ENCODE measurements at places on chromosomes 11 and 22.

- peak; percentile 15 for DNase-seq
Observed at GRCh38 chr11:116993599-116993998, 104.6 kb downstream of the SIK3 start.

GRCh38 chr11:76048763-76049162, 157.5 kb downstream of the WNT11 start:
- no peak for DNase-seq

GRCh38 chr11:98423933-98424332, 596.8 kb upstream of the CNTN5 start:
- no peak for DNase-seq

GRCh38 chr11:14012846-14013245, 50.3 kb downstream of the SPON1 start:
- peak; percentile 53 for DNase-seq

- peak; percentile 30 for DNase-seq
Observed at GRCh38 chr11:103420593-103420992, 311.4 kb downstream of the DYNC2H1 start.
